ENCODE measurements at places on chromosomes 11 and 22. TPM values are rescaled to one million over a fixed set of nuclear protein-coding genes. Genes with fewer than 3 reads are reported as not detected.

DNA sequence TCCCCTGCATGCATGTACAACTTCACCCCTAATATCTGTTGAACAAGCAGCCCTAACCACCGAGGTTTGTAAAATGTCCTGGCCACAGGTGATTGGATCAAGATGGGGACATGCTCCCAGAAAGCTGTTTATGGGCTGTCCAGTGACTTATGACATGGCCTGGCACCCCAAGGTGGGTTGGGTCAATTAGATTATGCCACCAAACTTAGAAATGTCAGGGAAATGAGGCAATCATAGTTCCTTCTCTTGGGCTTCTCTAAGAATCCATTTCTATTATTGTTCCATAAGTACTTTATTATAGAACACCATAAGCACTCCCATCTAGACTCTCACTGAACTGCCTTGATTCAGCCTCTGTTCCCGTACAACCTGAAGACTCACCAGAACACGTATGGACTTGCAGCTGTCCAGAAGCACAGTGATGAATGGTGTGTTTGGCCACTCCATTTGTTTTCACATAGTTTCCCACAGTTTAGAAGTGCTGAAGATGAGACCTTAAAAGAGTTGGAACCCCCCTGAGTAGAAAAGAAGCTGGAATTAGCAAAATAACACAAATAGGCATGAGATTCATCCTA is 45.5 kb upstream of the OLFML1 start:
- DNase-seq, result no peak

- no peak for DNase-seq
Measured at GRCh38 chr11:8335683-8336082, 72.0 kb upstream of the LMO1 start.

DNA sequence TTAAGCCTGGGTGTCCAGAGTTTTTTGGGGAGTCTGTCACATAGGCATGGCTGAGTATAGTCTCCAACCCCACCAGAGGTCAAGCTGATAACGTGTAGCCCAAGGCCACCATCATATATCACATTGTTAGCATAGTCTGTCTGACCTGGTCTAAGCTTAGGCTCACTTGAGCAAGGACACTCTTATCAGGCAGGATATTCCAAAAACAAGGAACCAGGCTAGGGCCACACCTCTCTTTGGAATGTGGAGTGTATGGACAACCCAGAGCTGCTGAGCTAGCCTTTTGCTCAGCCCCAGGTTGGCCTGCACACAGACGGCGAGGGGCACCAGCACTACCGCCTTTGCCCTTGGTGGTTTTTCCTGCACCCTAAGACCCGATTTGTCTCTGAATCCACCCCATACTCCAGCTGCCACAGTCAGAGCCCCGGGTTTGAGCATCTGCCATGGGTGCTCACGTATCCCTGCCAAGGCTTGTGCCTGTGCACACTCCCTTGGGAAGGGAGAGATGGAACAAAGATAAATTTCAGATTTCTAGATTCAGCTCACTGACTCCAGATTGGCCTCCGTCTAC is 7.2 kb downstream of the SNAP29 start:
- no peak for DNase-seq

The GPHA2 gene
- total RNA-seq, result not detected

The MYOD1 gene
- total RNA-seq, result not detected

Measured in adrenal gland (tissue), 19 donors.